ENCODE measurements at places on chromosomes 13 and 19.
A peak's percentile ranks its signal among the peaks of the same experiment; 100 is the strongest.

GRCh38 chr19:3359015-3359918 lies 7.1 kb upstream of the NFIC start:
- DNase-seq, result peak; percentile 80

- no peak for DNase-seq
Measured at GRCh38 chr19:36099166-36099785, 11.7 kb upstream of the OVOL3 start.

DNA sequence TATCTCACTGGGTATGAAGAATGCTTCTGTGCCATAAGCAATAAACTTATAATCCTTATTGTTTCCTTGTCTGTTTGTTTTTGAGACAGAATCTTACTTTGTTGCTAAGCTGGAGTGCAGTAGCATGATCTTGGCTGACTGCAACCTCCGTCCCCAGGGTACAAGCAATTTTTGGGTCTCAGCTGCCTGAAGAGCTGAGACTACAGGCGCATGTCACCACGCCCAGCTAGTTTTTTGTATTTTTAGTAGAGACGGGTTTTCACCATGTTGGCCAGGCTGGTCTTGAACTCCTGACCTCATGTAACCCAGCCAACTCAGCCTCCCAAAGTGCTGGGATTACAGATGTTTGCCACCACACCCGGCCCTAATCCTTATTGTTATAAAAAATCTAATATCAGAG lies 112.5 kb downstream of the MYO16 start:
- no peak for DNase-seq

DNA sequence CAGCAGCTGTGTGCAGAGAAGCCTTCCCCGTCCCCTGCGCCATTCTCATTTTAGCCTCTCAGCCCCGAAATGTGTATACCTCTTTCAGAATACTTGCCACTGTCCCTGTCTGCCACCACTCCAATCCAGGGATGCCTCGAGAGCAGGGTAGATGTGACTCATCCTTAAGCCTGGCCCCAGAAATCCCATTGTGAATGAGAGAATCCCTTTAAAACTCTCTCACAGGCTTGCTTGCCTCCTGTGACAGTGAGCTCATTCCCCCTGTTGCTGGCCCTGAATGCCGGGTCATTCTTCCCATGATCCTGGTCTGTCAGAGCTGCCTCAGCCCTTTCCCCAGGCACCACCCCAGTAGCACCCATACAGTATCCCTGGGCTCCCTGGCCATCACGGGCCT lies 9.6 kb downstream of the AP2A1 start:
- DNase-seq, result no peak

DNA sequence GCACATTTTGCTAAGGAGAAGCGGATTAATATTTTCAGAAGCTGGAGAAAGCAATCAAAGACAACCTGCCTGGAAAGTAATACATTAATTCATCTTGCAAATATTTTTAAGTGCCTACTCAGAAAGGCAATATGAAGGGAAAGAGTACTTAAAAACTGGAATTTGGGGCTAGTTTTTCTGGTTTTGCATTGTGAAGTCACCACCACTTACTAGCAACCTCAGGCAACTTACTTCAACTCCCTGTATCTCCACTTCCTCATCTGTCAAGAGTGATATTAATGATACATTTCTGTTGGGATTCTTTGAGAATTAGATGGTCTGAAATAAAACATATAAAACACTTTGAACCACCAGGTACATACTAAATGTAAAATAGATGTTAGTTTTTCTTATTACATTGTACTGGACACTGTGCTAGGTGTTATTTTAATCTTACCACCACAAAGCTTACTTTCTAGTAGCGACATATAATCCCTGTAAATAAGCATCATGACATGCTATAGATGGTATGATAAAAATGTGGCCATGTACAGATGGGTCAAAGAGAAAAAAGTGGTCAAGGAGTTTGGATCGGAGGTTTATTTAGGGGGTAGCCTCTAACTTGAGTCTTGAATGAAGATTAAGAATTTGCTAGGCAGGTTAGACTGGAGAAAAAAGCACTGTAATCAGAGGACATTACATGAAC lies 101.2 kb downstream of the SPRY2 start:
- DNase-seq, result peak; percentile 21

DNA sequence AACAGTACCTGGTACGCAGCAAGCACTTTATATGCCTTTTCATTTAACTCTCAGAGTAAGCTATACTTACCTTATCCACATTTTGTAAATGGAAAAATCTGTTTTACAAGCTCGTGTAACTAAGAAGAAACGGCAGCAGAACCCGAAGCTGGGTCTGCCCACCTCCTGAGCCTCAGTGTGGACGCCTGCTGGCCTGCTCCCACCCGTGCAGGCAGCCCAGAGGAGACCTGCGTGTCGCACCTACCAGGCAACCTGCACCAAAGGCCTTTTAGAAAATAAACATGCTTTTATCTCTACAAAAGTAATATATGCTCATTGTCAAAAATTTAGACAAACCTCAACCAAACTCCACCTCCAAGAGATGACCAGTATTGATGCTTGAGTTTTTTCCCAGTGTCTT lies 62.7 kb downstream of the CRYL1 start:
- DNase-seq, result no peak

DNA sequence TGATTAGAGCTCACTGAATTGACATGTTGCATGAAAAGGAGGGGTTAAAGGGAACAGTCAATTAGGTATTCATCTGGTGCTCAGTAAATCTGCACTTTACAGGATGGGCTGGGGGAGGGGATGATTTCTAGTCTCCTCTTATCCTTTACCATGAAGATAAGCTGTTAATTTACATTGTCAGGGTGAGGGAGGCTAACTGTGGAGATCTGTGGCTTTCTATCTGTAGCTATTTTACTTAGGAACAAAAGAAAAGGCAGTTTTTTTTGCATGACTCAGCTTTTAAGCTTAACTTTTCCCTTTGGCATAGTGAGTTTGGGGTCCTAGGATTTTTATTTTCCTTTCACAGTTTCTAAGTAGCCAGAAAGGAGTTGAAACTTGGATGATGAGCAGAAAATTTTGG lies 253.3 kb downstream of the LMO7 start:
- no peak for DNase-seq

GRCh38 chr19:38719761-38720558 lies 24.3 kb downstream of the CAPN12 start:
- DNase-seq, result peak; percentile 91

GRCh38 chr13:113937527-113938180 lies 36.2 kb downstream of the C13orf46 start:
- DNase-seq, result peak; percentile 56

DNA sequence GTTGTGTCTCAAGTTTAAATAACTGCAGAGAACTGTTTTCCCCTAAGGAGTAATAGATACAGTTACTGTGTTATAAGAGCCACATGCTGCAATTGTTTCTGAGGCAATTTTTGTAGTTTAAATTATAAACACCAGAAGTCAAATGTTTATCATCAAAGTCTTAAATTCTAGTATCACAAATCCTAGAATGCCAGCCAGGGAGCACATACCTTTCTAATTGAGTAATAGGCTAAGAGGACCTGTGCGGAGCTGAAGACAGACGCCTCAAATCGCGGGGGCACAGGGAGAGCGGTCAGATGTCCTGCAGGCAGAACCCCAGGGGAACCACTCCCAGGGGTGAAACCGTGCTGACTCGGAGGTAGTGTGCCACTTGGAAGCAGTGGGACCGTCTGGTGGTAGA lies 65.2 kb upstream of the TNFRSF19 start:
- DNase-seq, result peak; percentile 77

GRCh38 chr13:31950111-31950815 lies 81.3 kb upstream of the FRY start:
- no peak for DNase-seq

GRCh38 chr19:2529473-2529918 lies 53.6 kb downstream of the GADD45B start:
- no peak for DNase-seq

- DNase-seq, result no peak
Measured at GRCh38 chr13:66040506-66040905, 1189.6 kb downstream of the PCDH9 start.

GRCh38 chr13:49218493-49219051 lies 1.6 kb upstream of the MLNR start:
- peak; percentile 26 for DNase-seq

DNA sequence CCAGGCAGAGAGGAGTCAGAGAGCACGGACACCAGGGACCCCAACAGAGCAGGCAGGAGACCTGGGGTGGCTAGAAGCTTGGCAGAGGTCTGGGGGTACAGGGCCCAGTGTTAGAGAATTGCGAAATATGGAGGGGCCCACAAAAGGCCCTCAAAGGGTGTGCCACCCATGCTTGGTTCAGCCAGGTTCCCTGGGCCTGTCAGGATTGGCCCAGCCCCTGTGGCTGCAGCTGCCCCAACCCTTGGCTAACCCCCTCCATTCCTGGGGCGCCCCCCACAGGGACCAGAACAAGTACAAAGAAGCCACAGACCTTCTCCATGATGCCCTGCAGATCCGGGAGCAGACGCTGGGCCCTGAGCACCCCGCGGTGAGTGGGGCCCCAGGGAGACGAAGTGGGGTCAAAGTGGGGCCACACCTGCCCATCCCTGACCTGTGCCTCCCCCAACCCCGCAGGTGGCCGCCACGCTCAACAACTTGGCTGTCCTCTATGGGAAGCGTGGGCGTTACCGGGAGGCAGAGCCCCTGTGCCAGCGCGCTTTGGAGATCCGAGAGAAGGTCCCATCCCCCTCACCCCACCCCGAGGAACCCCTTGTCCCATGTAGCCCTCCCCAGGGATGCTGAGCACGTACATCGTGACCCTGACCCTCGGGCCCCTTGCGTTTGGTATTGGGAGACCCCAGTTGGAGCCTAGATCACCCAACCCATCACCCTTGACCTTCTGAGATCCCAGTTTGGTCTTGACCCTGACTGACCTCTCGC lies 8.0 kb downstream of the KLC3 start:
- no peak for DNase-seq

- DNase-seq, result no peak
Measured at GRCh38 chr19:57293719-57294118, 13.4 kb downstream of the ZNF460 start.

- peak; percentile 62 for DNase-seq
Measured at GRCh38 chr13:46149272-46150133, 32.5 kb downstream of the LCP1 start.

DNA sequence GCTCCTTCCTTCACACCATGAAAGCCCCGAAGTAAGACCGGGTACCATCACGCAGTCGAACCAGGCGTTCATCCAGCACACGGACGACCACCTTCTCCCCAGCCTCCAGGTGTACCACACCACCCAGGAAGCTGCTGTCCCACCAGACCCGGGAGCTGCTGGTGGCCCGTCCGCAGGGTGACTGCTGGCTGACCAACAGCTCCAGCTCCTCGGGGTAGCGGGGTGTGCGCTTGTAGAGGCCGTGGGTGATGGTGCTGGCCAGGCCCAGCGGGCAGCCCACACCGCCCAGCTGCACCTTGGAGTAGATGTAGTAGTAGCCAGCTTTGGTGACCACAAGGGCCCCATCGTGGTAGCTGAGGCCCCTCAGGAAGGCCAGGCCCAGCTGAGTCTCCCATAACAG lies 5.0 kb downstream of the TNFSF14 start:
- DNase-seq, result no peak

- DNase-seq, result no peak
Measured at GRCh38 chr13:83839146-83839545, 43.1 kb downstream of the SLITRK1 start.

DNA sequence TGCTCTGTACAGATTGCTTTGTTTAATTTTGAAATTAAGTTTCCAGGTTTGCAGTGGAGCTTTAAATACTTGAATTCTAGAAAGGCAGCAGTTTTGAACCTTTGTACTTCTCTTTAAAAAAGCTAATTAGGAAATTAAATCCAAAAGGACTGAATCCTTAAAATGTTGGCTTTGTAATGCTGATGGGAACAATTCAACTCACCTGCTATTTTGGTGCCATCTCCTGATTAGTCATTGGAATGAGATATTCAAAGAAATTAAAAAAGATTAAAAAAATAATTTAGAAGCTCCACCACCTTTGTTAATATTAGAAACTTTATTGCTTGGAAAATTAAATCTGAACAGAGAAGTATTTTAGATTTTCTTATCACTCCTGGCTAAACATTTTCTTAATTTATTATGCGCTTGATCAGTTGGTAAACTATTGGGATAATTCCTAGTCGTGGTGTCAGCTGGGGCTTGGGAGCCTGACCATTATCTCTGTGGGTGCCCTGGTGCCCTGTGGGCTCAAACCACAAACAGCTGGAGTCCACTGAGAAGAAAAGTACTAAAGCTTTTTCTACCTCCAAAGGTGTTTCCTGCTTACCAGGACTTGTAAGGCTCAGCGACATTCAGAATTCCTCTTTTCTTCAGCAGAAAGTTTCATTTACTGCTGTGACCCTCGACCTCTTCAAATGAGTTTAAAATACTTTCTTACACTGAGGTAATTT lies 540.4 kb downstream of the DIAPH3 start:
- no peak for DNase-seq

DNA sequence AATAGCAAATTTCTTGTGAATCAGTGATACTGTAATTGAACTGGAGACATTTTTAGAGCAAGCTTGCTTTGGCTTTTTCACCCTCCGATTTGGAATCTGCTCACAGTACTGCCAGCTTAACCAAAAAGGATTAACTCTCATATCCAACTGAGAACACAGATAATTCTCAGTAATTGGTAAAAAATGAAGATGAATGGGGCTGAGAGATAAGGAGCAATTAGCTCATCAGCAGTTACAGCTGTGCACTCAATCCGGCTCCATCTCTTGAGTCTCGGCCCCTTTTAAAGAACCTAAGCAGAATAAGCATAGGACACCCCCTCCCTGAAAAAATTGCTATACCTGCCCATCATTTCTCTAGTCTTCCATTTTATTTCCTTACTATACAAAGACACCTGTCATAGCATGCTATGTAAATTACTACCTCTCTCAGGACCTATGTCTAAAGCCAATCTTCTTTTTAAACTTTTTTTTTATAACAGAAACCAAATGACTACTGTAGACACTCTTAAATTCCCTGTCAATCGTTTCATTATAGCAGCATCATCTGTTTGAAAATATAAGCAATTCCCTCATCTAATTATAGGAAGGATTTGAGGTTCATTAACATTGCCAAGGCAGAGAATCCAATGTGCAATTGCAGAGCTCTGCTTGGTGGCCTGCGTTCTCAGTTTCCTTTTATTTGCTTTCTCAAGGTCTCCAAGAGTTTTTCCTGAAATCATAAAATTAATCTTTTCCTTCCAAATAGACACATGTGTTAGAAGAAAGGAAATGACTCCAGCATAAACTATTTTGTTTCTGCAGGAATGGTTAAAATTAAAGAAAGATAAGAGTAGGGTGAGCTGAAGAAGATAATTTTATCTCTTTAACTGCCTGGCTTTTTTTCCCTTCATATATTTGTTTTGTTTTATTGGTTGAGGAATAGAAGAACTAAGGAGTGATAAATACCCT lies 242.1 kb downstream of the DACH1 start:
- no peak for DNase-seq

GRCh38 chr13:76715621-76716020 lies 170.6 kb downstream of the KCTD12 start:
- no peak for DNase-seq

DNA sequence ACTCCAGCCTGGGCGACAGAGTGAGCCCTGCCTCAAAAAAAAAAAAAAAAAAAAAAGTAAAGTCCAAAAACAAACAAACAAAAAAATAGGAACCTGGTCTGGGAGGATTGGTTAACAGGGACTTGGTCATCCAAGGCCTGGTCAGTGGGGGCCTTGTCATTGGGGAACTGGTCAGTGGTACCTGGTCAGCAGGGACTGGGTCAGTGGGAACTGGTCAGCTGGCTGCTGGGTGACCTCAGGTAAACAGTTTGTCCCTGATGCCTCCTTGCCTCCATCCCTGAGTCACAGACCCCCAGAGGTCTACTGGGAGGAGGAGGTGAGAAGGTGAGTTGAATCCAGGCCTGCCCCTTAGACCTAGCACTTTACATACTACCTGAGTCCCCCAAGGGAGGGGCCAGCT lies 5.7 kb upstream of the ZNF14 start:
- no peak for DNase-seq

- no peak for DNase-seq
Measured at GRCh38 chr13:30810261-30810701, 74.9 kb downstream of the ALOX5AP start.

GRCh38 chr19:47603706-47604565 lies 5.0 kb upstream of the BICRA start:
- no peak for DNase-seq
